ENCODE measurements at places on chromosomes 5 and 9.

GRCh38 chr5:141876628-141877355 is 1.4 kb downstream of the PCDH1 start:
- no peak for DNase-seq

DNA sequence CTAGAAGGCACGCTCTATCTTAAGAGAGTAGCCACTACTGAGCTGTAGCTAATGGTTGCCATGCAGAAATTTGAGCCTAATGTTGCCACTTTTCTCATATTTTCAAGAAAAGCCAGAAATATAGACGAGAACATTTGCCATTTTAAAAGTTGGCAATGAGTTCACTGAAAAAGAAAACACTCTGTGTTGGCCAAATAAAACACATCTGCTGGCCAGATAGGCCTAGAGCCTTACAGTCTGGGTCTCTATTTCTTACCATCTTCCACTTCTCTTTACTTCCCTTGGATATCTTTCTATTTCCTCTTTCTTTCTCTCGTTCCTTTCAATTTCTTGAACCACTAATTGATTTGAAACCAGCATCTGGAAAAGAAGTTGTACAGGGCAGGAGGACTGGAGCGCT is 36.6 kb upstream of the VCAN start:
- DNase-seq: no peak

DNA sequence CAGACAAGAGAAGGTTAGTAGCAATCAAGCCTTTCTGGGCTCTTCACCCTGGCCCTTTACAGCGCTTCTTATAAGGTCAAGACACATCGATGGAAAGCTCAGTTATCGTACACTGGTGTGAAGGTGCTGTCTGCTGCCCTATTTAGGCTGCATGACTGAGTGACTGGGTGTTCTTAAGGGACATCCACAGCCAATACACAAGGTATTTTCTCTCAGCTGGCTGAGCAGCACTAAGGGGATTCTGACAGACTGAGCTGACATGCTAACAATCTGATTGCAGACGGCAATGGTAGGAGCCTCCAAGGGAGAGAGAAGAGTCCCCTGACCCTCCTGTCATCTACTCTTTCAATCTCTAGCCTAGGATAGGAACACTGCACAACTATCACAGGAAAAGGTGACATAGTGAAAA is 577.9 kb downstream of the ISL1 start:
- no peak for DNase-seq

GRCh38 chr9:91362051-91362611 is 413 bp upstream of the AUH start:
- DNase-seq: no peak

DNA sequence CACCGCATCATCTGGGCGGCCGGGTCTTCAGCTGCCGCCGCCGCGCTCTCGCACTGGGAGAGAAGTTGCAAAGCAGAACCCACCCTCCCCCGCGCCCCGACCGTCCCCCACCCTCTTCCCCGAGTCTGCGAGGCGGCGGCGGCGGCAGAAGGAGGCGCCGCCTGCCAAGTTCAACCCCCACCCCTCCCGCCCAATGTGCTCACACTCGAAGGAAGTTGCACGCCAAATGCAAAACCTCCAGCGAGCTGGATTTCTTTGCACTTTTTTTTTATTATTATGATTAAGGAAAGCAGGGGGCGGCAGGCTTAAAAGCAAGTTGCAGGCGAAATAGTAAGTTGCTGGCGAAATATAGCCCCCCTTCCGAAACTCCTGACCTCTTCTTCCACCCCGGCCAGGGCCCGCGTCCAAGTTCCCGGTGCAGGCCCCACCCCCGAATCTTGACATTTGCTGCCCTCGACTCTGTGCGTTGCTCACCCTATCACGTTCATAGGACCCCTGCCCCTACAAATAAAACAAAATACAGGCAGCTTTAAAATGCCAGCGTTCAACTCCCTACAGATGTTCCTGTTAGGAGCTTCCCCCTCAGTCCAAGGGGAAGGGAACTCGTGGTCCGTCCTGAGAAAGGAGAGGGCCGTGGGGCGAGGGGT is 1.1 kb upstream of the NR3C1 start:
- DNase-seq: peak; percentile 50

DNA sequence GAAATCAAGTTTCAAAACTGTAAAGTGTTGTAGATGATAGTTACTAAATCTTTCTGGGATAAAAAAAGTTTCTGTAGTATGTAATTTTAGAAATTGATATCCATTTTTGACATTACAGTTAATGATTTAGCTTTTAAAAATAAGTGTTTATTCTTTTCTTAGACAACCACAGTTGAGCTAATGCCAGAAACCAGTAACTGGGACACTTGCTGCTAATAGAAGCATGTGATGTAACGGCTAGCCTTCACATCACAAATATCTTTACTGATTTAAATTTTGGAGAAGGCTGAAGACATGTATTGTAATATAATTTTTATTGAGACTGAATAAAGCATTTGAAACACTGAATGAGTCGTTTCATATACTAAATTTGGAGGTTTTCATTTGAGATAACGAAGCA is 18.8 kb downstream of the CSNK1G3 start:
- DNase-seq: no peak

- no peak for DNase-seq
Measured at GRCh38 chr5:124878583-124879342, 132.3 kb upstream of the ZNF608 start.

GRCh38 chr5:66041627-66042026 is 102.5 kb upstream of the SREK1 start:
- DNase-seq: no peak

DNA sequence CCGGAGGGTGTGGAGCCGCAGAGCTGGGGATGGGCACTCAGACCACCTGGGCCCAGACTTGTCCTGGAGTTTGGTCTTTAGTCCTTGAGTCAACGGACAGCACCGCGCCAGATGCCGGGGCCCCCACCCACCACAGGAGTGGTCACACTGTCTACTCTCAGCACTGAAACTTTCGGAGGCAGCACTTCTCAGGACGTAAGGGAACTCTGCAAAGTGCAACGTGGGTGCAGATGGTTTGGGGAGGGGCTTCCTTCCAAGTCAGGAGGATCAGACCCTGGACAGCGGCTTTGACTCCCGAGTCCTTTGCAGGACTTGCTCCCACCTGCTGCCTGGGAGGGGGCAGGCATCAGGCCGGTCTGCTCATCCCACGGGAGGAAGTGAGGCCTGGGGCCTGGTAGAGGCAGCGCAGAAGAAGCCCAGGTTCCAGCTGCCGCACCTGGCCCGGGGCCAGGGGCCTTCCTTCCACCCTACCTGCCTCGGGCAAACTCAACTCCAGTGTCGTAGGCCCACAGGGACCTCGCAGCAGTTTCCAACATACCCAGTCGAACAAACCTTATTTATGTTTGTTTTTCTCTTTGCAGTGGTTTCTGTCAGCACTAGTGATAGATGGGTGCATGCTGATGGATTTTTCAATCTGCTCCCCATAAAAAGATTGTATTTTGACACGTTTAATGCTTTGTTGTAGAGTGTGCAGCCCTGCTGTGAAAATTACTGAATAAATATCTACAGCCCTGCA is 149.8 kb upstream of the PPP1R26 start:
- no peak for DNase-seq

DNA sequence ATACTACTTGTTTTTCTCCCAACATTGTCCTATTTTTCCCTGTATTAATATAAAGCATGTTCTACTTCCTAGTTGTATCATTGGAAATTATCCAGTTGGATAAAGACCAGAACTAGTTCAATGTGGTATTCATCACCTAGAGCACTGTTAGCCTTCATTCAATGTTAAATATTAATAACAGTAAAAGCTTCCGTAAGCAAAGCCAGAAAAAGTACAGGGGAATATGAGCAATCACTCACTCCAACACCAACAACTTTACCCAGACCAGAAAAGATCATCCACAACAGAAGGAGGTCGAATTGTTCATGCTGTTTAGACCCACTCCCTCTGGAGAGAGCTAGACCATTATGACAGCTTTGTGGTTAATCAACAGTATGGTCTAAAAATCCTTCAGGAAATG is 728.4 kb downstream of the MAT2B start:
- DNase-seq: no peak

GRCh38 chr5:164148292-164148691 is 642.9 kb downstream of the MAT2B start:
- no peak for DNase-seq

- no peak for DNase-seq
Measured at GRCh38 chr9:137267933-137268355, 9.6 kb upstream of the TOR4A start.

DNA sequence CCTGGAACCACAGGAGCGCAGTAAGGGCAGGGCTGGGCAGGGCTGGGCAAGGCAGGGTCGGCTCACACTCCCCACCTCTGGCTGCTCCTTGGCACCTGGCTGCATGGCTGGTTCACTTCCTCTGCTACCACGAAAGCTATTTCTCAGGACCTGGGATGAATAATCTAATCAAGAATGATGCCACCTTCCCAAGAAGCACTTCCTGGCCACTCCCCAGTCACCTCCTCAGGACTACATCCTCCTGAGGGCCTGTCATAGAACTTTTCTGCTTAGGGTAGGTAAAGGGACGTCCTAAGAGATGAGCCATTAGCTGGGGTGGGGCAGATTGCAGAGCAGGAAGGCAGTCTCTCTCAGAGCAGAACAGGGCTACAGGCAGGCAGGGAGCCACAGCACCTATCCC is 288.2 kb upstream of the MAP3K1 start:
- no peak for DNase-seq

- DNase-seq: no peak
Measured at GRCh38 chr5:76617229-76617628, 6.0 kb downstream of the F2RL2 start.

- no peak for DNase-seq
Measured at GRCh38 chr5:122967625-122968024, 68.9 kb downstream of the PPIC start.

GRCh38 chr5:62934319-62934718 is 355.7 kb downstream of the LRRC70 start:
- DNase-seq: no peak

DNA sequence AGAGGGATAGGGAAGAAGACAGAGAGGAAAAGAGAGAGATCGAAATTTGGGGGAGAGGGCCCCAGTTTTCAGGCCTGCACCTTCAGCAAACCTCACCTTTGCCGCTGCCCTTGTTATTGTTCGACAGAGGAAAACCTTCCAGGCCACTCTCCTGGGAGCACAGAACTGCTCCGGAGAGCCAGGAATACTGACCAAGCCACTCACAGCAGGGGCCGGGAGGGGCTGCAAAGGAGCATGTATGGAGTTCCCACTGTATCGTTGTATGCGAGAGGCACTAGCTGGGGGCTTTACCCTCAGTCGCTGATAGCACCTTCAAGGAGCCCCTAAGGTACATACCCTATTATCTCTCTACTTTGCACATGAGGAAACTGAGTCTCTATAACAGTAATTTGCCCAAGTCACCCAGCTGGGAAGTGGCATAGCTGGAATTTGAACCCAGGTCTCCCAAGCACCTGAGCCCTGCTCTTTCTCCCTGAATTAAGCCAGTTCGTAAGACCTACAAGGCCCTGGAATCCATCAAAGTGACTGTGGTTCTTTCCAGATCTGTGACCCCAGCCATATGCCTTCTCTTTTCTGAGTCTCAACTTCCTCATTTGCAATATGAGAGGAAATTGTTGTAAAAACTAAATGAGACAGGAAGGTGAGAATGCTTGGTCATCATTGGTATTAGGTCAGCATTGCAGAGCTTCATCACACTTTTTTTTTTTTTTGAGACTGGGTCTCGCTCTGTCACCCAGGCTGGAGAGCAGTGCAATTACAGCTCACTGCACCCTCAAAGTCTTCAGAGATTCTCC is 21.0 kb upstream of the FOXE1 start:
- no peak for DNase-seq

DNA sequence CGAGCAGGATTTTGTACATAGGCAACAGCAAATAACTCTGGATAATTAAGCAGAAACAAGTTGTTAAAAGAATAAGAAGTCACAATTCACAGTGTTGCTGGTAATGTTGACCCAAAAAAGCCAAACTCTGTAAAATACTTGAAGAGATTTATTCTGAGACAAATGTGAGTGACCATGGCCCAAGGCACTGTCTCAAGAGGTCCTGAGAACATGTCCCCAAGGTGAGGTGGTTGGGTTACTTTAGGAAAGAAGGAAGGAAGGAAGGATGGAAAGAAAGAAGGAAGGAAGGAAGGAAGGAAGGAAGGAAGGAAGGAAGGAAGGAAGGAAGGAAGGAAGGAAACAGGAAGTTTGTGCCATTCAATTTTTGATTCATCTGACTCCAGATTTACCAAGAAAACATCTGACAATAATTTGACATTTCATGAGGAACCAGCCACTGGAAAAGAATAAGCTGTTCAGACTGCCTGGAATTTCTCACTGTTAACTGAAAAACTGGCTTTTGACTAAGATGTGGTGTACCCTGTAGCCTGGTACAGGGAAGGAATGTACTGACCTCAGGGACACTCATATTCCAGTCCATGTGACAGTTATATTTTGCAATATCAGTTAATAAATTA is 295.9 kb upstream of the TNC start:
- no peak for DNase-seq

DNA sequence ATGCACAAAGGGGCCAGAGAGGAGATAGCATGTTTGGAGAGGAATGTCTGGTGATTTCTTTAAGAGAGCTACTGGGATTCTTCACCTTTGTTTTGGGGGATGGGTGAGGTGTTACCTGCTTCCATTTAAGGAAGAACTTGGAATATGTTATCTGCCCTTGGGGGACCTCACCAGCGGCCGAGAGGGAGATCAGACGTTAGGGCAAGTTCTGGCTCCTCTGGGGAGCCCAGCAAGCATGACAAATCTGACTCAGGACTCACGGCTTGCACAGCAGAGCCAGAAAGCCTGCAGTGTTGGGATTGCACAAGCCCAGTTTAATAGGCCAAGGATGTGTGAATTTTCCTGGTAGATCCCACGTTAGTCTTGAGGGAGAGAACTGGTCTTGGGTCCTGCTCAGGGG is 40.3 kb downstream of the SLC28A3 start:
- no peak for DNase-seq

DNA sequence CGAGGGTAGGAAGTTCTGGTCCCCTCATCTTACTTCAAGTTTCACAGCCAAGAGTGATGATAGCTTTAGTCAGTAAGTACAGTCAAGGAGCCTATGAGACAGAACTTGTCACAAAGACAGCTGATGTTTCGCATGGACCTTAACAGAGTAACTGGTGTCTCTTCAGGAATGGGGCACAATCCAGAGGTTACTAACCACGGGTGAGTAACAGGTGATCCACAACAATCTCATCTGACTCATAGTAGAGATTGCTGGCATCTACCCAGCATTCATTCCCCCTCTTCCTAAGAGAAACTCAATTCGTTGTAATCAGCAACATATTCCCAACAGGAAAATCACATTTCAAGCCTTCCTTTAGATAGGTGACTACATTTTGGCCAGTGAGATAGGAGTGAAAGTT is 126.7 kb downstream of the SNX18 start:
- no peak for DNase-seq

GRCh38 chr9:13174906-13175639 is 104.4 kb downstream of the MPDZ start:
- DNase-seq: no peak

Data from esophagus squamous epithelium (tissue), 5 donors.